ENCODE measurements at places on chromosomes 13 and 19.

- DNase-seq = peak; percentile 98
Measured at GRCh38 chr13:20995245-20995838, 66.0 kb downstream of the LATS2 start.

DNA sequence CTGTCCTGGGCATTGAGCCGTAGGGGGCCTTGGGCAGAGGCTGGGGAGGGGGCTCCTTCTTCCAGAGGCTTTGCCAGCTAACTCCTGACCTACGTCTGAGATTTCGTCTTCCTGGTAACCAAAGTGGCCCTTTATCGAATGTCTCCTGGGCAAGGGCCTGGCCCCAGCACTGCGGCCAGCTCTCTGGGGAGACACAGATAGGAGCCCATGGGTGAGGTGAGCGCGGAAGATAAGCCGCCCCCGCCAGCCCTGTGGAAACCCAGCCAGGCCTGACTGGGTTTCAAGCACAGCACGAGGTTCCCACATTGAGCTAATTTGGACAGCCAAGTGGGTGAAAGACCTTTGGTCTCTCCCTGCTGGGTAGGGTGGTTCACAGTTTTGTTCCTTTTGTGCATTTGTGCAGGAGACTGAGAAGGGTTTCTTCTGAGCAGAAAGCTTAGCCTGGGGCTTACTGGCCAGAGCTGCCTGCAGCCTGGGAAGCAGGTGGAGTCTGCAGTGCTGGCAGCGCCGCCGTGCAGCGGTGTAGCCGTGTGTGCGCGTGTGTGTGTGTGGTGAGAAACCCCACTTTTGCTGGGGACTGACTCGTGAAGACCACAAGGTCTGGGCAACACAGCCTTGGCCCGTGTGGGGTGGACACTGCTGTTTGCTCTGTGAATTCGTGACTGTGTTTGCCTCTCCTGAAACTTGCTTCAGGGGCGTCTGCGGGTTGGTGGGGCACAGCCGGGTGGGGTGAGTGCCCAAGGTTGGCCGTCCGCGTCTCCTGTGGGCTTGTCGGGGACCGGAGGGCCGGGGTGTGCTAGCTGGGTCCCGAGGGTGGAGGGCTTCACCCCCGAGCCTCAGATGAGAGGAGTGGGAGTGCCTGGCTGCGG, 2.5 kb downstream of the BSG start:
- peak; percentile 96 for DNase-seq

GRCh38 chr13:26964278-26965250, 204.0 kb upstream of the GPR12 start:
- DNase-seq = no peak

DNA sequence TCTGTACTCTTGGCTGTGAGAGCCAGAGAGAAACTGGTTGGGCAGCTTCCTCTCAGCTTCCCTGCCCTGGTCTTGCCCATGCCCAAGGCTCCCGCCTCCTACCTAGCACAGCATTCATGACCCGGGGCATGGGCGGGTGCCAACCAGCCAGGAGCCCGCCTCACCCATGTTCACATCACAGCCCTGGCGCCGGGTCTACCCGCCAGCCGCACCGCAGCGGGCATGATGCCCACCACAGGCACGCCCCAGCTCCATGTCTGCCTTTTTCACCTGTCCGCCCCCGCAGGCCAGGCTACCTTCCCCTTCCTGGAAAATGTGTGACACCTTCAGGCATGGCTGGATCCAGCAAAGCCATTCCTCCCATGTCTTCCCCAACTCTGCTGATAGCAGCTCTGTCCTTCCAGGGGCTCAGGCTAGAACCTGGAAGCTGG, 42.1 kb downstream of the PTPRS start:
- no peak for DNase-seq

GRCh38 chr19:5204212-5204611, 136.4 kb downstream of the PTPRS start:
- DNase-seq = no peak

DNA sequence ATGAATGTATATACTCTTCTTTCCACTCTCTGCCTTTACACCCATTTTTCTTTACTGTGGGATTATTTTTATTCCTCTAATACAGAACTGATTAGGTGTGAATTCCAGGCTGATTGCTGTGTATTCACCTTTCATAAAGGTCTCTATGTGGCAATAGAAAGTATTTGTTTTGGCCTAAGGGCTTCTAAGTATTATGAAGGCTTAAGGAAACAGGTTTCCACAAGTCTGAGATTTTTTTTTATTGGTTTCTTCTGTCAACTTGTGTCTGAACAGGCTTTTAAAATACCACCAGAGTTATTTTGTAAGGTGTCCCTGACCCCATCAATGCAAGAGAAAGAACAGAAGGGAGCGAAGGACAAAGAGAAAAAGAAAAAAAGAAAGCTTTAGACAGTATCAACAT, 1102.0 kb upstream of the SPRY2 start:
- DNase-seq = no peak

DNA sequence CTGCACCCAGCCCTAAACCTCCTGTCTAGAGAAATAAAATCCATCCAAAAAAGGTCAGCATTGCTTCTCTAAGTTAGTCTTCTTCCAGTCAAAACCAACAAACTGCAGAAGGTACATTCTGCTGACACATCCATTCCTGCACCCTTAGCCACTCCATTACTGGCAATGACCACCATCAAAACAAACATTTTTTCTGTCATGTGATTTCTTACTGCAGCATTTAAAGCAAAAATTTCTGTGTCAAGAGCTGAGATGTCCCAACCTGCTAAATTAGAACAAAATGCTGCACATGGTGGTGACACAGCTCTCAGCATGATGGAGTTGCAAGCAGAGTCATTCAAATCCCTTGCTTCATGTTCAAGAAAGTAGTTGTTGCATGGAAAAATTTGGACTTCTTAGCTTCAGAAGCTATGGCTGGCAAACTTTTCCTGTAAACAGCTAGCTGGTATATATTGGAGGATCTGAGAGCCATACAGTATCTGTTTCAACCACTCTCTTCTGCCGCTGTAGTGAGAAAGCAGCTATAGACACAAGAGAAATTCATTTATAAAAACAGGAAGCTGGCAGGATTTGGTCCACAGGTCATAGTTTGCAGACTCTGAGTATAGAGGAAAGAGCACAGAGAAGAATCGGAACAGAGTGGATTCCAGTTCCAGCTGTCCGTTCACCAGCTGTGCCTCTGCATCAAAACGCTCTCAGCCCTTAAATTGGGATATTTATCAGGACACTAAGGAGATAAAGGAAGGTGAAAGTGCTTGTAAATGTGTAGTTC, 17.4 kb downstream of the RUBCNL start:
- DNase-seq = no peak

GRCh38 chr19:46614114-46614722, 10.7 kb downstream of the PTGIR start:
- peak; percentile 74 for DNase-seq

- no peak for DNase-seq
Measured at GRCh38 chr13:95233026-95233635, 68.1 kb downstream of the ABCC4 start.

GRCh38 chr19:29393915-29394460, 131.8 kb upstream of the VSTM2B start:
- DNase-seq = no peak

GRCh38 chr13:27266917-27267316, 3.7 kb upstream of the RASL11A start:
- DNase-seq = no peak

GRCh38 chr13:79369226-79369625, 36.8 kb downstream of the RBM26 start:
- DNase-seq = no peak

DNA sequence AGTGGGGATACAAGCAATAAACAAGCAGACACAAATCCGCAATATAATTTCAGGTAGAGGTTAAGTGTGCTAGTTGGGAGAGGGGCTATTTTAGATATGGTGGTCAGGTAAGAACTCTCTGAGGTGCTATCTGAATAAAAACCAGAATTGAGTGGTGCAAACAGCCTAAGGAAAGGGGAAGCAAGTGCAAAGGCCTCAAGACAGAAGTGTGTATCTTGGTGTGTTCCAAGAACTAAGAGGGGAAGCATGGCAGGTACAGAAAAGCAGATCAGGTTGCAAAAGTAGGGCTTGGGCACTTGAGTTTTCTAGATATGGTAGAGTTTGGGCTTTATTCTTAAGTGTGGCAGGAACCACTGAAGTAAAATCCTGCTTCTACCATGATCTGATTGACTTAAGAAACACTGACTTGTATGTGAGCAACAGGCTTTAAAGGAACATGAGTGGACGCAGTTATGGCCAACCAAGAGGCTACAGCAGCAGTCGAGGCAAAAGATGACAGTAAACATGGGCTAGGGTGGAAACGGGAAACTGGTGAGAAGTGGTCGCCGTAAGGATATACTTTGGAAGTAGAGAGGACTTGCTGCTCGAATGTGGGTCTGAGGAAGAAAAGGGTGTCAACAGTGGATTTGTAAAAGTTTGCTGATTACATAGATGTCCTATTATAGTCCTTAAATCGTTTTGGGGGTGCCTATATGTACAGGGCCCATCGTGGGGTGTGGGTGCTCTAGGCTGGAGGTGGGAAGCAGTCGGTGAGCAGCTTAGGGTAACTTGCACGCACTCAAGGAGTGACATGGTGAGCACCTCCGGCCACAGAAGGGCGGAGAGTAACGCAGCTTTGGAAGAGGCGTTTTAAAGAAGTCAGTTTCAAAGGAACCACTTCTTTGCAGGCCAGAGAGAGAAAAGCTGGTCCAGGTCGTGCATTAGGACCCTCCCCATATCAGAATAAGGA, 677 bp downstream of the TGDS start:
- peak; percentile 48 for DNase-seq

DNA sequence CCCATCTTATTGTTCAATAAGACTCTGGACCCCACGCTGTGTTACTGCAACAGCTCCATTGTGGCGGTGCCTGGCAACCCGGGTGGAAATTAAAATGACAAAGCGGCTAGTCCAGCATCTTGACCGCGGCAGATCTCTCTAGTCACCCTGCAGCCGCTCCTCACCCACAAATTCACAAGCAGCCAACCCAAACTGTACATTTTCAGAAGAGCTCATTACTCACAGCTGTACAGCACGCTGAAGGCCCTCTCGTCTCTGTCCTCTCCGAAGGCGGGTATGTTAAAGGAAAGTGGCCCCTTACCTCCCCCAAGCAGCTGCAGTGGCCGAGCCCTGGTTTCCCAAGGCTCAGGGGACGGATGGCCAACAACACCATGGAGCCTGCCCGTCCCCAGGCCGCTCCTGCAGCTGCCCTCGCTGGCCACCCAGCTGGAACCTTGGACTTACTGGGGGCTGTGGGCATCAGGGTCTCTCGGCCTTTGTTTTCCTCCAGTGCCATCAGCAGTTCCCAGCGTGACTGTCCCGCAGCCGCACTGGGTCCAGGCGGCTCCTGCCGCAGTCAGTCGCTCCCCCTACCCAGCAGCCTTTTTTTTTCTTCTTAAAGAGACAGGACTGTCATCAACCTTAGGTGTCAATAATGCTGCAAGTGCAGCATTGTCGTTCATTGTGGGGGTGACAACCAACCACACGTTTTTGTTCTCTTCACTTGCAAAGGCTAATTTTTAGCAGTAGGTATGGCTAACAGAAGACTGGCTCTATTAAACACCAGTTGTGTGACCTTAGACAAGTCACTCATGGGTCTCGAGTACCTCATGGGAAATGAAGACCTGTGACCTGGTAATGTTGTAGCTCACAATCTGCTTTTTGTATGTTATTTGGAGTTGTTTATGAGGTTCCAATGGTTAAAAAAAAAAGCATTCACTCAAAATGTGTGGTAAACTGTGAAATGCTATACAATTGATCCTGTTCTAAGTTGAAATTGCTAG, at the start of gene SACS:
TSS of gene SACS (minus strand) at position 532 of the 983 bp plus-strand sequence. CDS start 22,463 bp downstream, outside the sequence.
- DNase-seq = no peak

- DNase-seq = no peak
Measured at GRCh38 chr13:24199016-24199415, 38.5 kb downstream of the SPATA13 start.

DNA sequence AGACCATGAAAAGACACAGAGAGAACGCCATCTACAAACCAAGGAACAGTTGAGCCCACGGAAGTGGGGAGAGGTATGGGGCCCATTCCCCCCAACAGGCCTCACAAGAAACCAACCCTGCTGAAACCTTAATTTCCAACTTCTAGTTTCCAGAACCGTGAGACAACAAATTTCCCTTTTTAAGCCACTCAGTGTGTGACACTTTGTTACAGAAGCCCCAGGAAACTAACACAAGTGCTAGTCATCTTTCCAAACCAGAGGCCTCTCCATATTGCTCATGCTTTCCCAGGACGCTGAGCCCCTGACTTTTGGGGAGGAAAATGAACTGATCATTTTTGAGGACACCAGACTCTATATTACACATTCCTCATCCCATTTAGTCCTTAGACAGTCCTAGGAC, 186.8 kb downstream of the NUFIP1 start:
- DNase-seq = no peak

- no peak for DNase-seq
Measured at GRCh38 chr13:28889086-28889732, 69.1 kb downstream of the MTUS2 start.

- no peak for DNase-seq
Measured at GRCh38 chr19:7778081-7778480, 15.0 kb downstream of the CLEC4M start.
